ENCODE measurements at places on chromosomes 1 and 21. TPM values are rescaled to one million over a fixed set of nuclear protein-coding genes. Genes with fewer than 3 reads are reported as not detected.

- peak; percentile 15 for DNase-seq
These were observed 216.0 kb downstream of the DYRK1A start for GRCh38 chr21:37582590-37582989.

- DNase-seq: peak; percentile 67
These were observed 3.1 kb downstream of the EVA1B start for GRCh38 chr1:36320291-36320761.

Gene CD1D
- 1.1 TPM for total RNA-seq

DNA sequence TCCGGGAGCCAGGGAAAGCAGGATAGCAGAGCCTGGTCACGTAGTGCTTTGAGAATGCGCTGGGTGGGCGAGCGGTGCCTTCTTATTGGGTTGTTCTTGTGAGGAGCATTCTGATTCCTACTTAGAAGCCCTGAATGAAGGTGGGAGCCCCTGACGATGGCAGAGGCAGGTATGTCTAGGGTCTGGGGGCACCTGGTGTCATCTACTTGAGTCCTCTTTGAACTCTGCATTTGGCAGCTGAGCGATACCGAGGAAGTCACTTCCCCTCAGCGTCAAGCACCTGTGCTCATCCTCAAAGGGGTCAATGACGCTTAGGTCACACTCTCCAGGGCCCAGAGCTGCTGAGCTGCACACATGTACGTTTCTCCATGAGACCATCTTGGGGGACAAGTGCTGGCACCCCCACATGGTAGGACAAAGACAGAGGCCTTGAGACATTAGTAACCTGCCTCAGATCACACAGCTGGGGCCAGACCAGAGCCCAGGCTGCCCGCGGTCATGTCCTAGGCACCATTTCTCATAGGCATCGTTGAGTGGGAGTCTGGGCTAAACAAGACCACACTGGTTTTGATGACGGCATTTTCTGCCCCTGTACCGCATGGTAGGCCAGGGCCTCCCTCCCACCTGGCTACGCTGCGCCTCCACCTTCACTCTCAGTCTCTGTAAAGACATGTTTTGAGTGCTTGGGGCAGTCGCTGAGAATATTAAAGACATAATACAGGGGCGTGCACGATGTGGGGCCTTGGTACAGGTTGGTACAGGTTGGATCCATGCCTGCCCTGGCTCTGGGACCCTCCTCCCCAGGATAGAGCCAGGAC lies 69.1 kb upstream of the ABCG1 start:
- no peak for DNase-seq

GRCh38 chr1:47431534-47431933 lies 6.3 kb upstream of the FOXD2 start:
- DNase-seq: no peak

Gene RAB3B
- total RNA-seq: 2.9 TPM

DNA sequence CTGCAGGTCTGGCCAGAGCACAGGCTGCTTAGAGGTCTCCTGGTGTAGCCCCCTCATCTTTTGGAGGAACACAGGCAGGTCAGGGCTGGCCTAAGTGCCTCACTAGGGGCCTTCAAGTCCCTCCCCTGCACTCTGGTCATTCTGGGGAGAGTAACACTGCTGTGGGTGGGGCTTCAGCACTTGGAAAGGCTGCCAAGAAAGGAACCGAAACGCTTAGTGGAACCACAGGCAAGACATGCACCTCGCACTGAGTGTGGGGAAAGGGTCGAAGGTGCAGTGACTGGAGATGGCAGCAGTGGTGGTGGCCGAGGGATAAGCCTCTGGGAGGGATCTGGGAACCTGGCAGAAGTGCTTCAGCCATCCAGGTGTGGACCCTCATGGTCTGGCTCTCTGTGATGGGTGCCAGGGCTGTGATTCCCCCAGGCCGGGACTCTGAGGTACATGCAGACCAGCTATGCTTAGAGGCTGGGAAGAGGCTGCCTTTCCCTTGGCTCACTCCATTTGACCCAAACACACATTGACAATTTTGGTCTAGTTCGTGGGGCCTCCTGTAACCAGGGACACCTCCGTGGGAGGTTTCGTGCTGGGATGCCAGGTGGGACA lies 182.9 kb upstream of the CSF3R start:
- no peak for DNase-seq

- no peak for DNase-seq
These were observed 5.0 kb upstream of the HHIPL2 start for GRCh38 chr1:222552882-222553281.

- peak; percentile 52 for DNase-seq
These were observed 8.3 kb downstream of the SHISA4 start for GRCh38 chr1:201896951-201897391.

DNA sequence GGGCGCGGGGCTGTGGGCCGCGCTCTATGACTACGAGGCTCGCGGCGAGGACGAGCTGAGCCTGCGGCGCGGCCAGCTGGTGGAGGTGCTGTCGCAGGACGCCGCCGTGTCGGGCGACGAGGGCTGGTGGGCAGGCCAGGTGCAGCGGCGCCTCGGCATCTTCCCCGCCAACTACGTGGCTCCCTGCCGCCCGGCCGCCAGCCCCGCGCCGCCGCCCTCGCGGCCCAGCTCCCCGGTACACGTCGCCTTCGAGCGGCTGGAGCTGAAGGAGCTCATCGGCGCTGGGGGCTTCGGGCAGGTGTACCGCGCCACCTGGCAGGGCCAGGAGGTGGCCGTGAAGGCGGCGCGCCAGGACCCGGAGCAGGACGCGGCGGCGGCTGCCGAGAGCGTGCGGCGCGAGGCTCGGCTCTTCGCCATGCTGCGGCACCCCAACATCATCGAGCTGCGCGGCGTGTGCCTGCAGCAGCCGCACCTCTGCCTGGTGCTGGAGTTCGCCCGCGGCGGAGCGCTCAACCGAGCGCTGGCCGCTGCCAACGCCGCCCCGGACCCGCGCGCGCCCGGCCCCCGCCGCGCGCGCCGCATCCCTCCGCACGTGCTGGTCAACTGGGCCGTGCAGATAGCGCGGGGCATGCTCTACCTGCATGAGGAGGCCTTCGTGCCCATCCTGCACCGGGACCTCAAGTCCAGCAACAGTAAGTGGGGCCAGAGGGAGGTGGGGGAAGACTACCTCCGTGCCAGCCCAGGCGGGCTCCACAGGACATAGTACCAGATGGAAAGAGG lies 808 bp downstream of the MAP3K21 start:
- DNase-seq: peak; percentile 8

Gene AVPR1B
- total RNA-seq: not detected

GRCh38 chr1:197024460-197024859 lies 42.6 kb downstream of the F13B start:
- no peak for DNase-seq

DNA sequence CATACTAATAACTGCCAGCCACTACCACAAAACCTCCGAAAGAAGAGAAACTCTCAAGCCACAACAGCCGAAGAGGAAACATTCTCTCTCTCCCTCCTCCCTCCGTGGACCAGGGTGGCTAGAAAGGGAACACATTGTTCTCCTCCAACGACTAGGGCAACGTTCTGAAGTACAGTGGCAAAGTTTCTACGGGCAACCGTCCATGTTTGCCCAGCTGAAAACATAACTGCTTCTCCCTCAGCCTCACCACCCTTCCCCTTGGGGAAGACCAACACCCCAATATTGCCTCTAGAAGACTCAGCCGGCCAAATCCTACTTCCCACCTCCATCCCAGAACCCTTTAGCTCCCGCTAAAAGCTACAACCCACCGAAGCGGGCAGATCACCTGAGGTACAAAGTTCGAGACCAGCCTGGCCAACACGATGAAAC lies 2.0 kb downstream of the GLUL start:
- DNase-seq: peak; percentile 34

Gene SMYD3
- total RNA-seq: 12.3 TPM

- no peak for DNase-seq
These were observed 126.1 kb downstream of the GDAP2 start for GRCh38 chr1:117803318-117803717.

GRCh38 chr1:51648180-51649109 lies 31.6 kb downstream of the OSBPL9 start:
- no peak for DNase-seq

DNA sequence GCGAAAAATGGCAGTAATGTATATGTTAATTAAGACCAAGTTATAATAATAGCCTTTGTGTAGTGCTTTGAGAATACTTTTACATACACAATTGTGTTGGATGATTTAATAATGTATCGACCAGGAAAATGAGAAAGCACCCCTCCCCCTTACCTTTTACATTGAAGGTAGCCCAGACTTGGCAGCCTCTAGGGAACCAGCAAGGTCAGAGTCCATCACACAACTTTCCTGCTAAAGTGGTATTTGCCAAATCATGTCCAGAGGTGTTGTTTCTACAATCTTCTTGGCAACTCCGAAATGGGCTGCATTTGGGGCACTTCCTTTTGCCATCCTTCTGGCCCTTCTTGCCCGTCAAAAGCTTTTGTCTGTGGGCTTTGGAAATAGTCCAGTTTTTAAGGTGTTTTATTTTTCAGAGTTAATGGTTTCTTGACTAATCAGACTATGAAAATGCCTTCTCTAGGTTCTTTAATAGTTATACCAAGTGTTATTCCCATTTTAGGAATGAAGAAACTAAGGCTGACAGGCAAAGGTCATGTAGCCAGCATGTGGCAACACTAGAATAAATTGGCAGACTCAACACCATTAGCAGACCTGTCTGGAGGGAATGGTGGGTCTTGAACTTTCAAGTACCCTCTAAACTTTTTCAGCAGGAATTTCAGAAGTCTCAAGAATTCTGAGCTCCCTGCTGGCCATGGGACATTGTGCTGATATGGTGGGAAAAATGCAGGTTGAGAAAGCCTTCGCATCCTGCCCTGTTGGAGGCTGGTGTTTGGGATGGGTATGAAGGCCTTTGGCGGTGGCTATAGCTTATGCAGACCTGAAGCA lies 6.8 kb downstream of the ATP1A1 start:
- no peak for DNase-seq

Measured in ovary (tissue), 10 donors.